Adipocyte (in vitro differentiated cells): ENCODE measurements at places on chromosomes 16 and 17.

DNA sequence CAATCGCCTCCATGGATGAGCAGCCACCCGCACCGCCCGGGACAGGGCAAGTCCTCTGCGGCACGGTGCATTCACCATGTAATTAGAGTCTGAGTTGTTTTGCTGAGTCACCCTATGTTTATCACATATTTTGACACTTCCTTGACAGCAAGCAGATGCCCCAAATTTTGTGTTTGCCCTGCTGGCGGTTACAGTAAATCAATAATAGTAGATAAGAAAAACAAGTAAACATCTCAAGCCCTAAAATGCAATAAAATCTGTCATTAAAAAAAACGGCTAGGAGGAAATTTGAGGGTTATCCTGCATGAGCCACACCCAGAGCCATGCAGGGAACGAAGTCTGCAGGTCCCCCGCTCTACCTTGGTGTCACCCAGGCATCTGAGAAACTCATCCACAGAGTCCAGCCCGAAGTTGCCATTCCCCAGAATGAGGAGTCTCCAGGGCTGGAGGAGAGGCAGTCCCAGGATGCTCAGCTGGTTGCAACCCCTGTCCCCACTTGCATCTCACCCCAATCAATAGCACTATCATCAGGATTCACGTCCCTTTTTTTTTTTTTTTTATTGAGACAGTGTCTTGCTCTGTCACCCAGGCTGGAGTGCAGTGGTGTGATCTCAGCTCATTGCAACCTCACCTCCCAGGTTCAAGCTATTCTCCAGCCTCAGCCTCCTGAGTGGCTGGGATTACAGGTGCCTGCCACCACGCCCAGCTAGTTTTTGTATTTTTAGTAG lies 16.5 kb upstream of the ST6GALNAC1 start:
- DNase-seq, result peak; percentile 35

DNA sequence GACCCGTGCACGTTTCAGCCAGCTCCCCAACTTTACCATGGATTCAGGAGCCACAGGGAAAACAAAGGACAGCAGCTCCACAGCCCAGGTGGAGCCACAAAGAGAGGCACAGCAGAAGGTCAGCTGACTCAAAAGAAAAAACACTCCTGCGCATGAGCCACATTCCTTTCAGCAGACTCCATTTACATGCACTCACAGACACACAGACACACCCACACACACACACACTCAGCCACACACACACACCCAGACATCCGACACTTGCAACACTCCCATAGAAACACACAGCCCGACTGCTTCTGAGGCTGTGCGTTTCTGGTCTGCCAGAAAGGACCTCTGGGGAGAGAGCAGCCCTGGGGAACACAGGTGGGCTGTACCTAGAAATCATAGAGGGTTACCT lies 2335.5 kb downstream of the TP53TG3F start:
- no peak for DNase-seq

- DNase-seq, result no peak
These were observed 171.0 kb downstream of the IRX3 start for GRCh38 chr16:54115558-54115957.

DNA sequence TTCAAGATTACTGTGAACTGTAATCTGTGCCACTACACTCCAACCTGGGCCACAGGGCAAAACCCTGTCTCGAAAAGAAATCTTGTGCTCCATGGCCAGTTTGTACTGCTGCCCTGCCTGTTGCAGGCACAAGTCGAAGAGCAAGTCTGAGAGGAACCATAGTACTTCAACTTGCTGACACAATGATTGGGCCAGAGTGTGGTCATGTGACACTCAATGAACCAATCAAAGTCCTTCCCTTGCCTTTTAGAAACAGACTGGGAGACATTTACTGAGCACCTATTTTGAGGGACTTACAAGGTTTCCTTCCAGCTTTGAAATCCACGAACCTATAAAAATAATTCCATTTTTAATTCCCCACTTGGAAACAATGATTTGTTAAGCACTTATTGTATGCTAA lies 39.8 kb upstream of the TMC5 start:
- no peak for DNase-seq

DNA sequence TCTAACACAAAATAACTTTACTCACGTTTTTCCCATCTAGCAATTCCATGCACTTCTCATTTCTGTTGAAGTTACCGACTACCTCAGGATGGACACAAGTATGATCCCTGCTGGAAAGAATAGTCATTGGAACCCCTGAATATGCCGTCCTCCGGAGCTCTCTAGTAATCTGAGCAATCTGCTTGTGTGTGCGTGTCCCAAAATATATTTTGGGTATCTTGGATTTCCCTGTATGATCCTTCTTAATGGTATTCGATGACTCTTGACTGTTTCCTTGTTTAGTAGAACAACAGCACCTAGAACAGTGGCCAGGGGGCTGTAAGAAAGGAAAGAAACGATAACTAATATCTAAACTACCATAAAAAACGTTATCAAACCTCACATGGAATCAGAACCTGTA lies 54.9 kb downstream of the BRIP1 start:
- DNase-seq, result no peak

DNA sequence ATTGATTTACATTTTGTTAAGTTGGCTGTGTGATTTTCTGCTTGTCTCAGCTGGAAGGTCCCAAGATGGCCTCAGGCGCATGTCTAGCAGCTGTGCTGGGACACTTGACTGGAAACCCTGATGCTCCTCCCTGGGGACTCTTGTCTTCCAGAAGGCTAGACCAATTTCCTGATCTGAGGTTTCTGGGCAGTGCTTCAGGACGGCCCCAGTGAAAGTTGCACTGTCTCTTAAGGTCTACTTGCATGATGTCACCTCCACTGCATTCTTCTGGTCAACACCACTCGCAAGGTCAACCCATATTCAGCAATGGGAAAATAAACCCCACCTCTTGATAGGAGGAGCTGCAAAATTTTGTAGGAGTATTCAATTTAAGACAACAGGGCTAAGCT lies 116.0 kb downstream of the SALL1 start:
- no peak for DNase-seq

GRCh38 chr17:50221266-50221863 lies 19.9 kb upstream of the COL1A1 start:
- DNase-seq, result peak; percentile 83

DNA sequence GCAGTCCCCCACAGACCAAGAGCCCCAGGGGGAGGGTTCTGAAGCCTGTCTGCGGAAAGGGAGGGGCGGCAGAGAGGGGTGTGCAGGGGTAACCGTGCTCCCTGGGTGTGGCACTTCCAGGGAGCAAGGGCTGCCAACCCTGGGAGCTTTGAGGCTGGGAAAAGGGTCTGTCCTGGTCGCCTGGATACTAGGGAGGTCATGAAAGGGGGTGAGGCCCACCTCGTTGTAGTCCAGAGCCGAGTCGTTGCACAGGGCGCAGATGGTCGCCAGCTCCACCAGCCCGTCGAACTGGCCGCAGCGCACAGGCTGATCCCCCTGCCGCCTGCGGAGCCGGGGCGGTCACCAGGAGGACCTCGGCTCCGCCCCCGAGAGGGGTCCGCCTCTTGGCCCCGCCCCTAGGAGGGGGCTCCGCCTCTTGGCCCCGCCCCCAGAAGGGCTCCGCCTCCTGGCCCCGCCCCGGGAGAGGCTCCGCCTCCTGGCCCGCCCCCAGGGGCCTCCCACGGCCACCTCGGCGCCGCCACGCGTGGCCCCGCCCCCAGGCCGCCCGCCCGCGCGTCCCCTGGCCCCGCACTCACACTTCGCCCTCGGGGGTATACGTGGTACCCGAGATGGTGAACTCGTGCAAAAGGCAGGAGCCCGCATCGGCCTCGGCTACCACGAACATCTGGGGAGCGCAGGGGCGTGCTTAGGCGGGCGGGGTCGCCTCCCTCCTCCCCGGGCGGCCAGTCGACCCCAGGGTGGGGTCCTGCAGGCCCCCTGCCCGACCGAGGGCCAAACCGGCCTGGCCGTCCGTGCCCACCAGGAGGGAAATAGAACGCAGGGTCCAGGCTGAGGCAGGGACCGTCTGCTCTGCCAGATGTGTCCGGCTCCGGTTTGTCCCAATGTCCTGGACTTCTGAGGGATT lies 19.5 kb downstream of the ATP2A3 start:
- peak; percentile 79 for DNase-seq

DNA sequence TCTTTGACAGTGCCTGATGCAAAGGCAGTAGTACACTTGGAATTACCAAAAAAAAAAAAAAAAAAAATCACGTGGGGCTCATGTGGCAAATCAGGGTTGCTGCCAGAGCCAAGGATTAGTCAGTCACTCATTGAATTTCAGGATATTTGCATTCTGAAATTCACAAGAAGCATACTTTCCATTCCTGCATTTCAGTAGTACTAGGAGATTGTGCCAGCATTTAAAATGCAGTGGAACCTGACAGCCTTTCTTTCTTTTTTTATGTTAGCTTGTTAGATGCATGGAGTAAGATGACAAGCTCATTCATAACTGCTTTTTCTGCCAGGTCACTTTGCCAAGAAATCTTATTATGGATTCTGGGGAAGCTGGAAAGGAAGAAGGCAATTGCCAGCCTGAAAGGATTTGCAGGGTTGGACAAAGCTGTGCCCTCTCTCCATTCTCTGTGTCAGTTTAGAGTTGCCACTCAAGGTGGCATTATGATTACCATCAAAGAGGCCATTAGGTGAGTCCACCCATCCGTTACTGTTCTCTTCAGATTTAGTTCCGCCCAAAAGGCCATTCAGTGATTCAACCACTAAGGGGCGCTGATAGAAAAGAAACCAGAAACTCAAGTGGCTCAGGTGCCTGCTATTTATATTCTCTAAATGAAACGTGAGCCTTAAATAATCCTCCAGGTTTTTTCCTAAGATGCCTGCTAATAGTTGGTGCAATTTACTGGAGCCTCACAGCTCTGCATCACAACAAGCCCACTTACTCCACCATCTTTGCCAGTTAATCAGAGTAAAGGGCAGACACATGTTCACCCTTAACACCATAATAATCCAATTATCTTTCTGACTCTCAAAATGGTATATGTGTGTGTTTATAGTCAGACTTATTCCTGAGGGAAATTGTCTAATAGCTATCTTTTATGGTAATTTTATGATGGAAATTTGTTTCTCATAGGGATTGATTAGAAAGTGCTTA lies 59.0 kb downstream of the TANGO6 start:
- DNase-seq, result peak; percentile 82

- no peak for DNase-seq
These were observed 14.9 kb upstream of the ARL6IP1 start for GRCh38 chr16:18816286-18816685.

GRCh38 chr17:18102640-18103039 lies 5.9 kb upstream of the MYO15A start:
- no peak for DNase-seq

DNA sequence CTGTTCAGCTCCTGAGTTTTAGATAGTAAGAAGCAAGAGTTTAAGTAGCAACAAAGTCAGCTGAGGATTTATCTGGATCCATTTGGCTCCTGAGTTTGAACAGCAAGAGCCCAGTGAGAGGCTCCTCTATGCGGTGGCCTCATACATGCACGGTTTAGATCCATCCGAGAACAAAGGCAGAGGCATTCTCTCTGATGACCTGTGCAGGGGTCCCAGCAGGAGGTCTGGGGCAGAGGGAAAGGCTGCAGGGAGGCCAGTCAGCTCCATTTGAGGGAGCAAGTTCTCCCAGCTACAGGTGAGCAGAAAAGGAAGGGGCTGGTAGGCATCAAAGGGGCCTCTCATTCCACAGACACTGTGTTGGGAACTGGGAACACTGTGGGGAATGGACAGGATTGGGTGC lies 16.5 kb downstream of the PITPNM3 start:
- no peak for DNase-seq

GRCh38 chr17:3271072-3271848 lies 26.9 kb downstream of the OR3A1 start:
- no peak for DNase-seq

DNA sequence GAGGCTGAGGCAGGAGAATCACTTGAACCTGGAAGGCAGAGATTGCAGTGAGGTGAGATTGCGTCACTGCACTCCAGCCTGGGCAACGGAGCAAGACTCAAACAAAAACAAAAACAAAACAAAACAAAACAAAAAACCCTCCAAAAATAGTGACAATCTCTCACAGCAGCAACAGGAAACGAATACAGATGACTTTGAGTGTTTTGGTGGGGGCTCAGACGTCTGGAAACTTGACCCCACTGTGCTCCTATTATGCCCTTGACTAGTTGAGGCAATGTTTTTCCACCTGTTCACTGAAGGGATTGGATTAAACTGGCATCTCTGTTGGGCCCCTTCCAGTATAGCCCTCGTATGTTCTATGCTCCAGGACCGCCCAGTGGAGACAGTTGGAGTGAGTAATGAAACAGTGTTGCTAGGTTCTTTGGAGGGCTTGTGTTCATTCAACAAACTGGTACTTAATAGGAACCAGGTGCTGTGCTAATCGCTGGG lies 167.0 kb downstream of the UTP18 start:
- DNase-seq, result no peak

- peak; percentile 38 for DNase-seq
These were observed 35.9 kb downstream of the NACA2 start for GRCh38 chr17:61555127-61555566.

GRCh38 chr16:51237207-51237606 lies 86.1 kb upstream of the SALL1 start:
- DNase-seq, result no peak

DNA sequence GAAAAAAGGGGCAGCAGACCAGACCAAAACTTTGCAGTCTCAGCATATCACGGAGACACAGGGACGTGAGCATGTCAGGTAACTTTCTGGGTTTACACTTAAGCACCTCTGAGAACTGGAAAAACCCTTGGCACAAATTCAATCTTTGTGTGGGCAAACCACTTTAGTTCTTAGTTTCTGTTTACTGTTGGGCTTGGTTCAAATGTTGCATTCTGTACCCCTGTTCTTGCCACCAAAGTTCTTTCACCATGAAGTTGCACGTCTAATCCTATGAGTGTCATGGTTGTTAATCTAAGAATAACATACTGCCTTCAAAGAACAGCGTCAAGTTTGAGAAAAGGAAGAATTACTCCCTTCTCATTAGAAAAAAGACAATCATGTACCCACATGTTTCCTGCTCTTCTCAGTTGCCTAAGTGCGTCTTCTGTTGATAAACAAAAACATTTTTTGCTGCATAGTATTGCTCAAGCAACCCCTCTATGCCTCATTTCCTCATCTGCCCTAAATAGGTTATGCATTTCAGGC lies 11.6 kb downstream of the KRT33A start:
- DNase-seq, result peak; percentile 46

GRCh38 chr16:25340973-25341372 lies 83.3 kb upstream of the ZKSCAN2 start:
- no peak for DNase-seq

GRCh38 chr16:83187405-83187804 lies 560.6 kb downstream of the CDH13 start:
- peak; percentile 65 for DNase-seq

- no peak for DNase-seq
These were observed 184.8 kb downstream of the CCDC182 start for GRCh38 chr17:57560319-57560705.

DNA sequence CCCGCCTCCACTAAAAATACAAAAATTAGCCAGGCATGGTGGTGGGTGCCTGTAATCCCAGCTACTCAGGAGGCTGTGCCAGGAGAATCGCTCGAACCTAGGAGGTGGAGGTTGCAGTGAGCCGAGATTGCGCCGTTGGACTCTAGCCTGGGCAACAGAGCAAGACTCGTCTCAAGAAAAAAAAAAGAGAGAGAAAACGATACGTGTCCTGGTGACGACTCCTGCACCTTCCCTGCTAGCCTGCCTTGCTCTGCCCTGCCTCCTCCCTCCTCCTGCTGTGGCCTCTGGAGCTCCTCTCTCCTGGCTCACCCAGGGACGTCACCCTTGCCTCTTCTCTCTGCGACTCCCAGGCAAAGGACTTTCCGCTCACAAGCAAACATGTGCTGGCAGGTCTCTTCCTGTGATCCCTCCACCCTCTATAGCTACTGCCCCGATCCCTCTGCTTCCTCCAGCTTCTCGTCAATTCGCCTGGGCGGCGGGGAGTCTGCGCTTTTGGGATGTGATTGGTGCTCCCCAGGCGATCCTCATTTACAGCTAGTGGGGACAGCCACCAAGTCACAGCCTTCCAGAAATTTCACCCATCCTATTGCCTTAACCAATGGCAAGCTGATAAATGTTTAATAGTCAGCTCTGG lies 25.5 kb upstream of the CBX4 start:
- DNase-seq, result no peak
